ENCODE measurements at places on chromosomes 12 and 14.

DNA sequence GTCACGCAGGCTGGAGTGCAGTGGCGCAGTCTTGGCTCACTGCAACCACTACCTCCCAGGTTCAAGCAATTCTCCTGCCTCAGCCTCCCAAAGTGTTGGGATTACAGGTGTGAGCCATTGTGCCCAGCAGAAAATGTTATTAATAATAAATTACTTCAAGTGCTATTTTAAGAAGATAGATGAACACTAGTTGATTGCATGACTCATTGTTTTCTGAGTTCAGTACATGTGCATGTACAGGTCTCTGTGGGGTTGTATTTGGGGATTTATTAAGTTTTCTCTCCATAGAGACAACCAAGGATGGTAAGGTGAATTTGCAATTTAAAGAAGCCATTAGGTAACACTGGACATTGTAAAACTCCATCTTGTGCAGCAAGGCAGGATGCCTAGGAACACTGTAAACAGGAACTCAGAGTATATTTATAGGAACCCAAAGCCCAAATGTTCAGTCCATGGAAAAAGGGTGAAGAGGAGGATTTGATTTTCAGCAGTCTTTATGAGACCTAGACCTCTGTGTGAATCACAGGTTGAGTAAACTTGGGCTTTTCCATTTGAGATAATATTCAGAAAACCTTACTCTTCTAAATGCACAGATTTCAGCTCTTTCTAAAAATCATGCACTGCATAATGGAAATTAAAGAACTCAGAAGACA lies 49.3 kb upstream of the TMPO start:
- no peak for DNase-seq

DNA sequence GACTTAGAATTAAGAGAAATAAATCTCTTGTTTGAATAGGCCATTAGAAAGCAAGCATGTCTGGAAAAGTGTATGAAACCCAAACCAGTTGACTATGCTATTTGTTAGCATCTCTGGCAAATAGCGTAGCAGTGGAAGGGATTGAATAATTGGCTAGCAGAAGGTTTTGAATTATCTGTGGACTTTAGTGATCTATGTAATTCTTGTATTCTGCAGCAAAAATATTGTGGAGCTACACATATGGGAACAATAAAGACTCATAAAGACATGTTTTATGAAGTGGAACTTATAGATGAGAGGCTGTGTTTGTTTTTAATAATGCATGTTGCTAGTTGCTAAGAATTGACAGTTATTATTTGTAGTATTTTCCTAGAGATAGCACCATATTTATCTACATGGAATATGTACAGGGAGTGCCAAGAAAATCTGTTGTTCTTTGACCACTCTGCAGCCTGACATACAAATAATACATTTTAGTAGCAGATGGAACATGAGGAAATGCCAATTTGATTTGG lies 4.7 kb downstream of the SRGAP1 start:
- DNase-seq = no peak

DNA sequence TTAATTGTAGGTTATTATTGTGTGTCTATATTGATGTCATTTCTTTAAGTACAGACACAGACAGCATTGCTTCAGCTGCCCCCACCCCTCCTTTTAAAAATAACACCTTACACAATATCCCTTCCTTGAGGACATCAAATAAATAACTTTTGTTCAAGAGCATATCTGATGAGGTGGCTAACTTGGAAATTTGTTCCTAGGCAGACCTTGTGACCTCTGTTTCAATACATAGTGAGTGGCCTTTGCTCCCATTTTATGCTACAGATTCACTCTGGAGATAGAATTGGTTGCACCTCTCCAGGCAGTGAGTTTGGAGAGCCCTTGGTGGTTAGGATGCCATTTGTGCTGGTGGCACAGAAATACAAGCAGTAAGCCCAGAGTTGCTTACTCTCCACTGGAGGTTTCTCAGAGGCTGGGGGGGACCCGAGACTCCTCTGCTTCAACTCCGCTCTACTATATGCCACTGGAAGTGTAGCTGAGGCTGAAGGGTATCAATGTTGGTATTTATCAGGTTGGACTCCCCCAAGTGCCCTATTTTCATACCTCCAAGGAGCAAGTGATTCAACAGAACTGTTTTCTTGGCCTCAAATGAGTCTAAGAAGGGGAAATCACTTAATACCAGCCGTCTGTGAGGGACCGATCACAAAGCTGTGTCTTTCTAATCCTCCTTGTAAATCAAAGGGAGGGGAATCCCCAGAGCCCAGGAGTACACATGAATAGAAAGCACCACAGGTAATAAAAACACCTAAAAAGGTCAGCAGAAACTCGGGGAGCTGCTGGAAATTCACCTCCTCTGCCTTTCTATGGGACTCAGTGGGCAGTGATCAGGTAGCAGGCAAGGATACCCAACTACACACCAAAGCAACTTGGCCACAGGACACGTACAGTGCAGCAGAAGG lies 463.1 kb downstream of the RAD51B start:
- DNase-seq = no peak

GRCh38 chr12:53558631-53559030 lies 51.3 kb upstream of the NPFF start:
- DNase-seq = no peak

DNA sequence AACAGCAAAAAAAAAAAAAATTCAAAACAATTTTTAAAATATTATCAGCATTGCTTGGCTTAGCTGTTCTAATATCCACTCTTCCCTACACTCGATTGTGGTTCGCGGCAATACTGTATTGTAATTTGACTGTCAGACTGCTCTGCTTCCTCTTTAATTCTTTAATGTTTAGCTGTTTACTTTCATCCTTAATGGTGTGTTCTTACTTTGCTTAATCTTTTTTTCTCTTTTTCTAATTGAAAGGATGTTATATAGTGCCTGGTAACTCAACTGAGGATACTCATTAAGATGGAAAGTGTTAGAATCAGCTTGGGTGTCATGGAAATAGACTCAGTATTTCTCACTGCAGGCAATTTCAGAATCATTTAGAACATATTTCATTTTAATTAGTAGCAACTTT lies 2.0 kb downstream of the ANO4 start:
- no peak for DNase-seq

- DNase-seq = peak; percentile 15
Observed at GRCh38 chr14:77158882-77159255, 17.3 kb upstream of the ZDHHC22 start.

DNA sequence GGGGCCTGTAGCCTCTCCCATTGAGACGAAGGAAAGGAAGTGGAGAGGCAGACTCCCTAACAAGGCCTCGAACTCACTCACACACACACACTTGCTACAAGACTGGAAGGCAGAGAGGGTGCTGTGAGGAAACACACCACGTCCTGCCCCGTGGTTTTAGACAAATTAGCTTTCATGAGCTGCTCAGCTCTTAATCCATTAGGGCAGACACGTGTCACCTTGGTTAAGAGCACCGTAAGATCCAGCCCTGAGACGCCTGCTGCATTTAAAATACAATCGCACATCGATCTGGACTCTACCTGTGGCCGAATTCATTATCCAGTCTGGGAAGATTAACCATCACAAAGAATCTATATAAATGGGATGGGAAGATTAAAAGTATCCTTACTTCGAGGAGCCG lies 72.0 kb downstream of the RIMBP2 start:
- no peak for DNase-seq

- DNase-seq = no peak
Observed at GRCh38 chr14:79496701-79497100, 714.6 kb downstream of the DIO2 start.

GRCh38 chr14:40028991-40029390 lies 596.8 kb upstream of the FBXO33 start:
- DNase-seq = no peak

DNA sequence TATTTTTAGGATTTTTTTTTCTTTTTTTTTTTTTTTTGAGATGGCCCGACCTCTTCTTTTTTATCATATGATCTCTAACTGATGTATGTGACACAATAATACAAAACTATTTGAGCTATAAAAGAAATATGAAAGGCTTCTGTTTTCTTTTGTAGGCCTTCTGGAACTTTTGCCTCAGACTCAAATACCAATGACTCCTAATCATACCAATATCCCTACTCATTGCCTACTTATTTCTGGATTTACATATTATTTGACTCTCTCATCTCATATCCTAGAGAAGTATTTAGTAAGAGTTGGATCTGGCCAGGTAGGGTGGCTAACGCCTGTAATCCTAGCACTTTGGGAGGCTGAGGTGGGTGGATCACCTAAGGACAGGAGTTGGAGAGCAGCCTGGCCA lies 12.7 kb upstream of the WDR89 start:
- no peak for DNase-seq

DNA sequence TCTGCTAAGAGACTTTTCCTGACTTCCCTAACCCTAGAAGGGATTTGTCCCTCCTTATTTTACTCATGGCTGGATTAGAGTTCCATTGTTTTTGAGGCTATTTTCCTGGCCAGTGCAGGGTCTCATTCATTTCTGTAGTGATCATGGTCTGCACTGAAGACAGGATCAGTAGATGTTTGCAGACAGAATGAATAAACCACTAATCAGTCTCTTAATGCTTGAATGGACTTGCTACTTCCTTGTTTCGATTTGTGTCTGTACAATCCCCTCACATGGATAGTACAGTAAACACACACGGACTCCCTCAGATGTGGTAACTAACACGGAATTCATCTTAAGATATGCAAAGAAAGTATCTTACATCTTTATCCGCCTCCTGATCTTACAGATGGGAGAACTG lies 102.6 kb upstream of the PRB2 start:
- no peak for DNase-seq

DNA sequence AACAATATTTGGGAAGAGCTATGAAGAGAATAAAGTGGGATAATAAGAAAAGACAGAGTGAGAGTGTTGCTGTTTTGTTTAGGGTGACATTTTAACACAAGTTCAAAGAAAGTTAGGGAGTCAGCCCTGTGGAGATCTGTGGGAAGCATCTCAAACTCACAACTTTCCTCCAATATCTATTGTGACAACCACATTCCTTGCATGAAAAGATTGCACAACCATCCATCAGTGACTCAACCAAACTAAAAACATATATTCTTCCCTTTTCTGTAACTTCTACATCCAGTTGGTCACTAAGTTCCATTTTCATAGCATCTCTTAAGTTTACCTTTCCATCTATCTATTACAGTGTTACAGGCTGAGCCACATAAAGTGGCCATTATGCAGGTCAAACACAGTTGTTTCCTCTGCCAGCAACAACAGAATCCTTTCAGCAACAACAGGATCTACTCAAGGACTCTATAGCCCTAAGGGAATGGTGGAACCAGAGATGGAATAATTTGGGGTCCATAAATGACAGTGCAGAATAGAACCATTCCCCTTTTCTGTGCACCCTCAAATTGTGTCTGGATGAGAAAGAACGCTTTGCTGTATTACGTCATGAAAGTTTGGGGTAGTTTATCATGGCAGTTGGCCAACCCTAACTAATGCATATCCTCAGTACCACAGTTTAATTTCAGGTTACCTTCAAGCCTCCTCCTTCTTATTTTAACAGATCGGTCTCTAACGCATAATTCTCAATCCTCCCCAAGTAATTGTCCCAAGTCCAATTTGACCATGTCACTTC lies 118.8 kb downstream of the ST8SIA1 start:
- DNase-seq = no peak

DNA sequence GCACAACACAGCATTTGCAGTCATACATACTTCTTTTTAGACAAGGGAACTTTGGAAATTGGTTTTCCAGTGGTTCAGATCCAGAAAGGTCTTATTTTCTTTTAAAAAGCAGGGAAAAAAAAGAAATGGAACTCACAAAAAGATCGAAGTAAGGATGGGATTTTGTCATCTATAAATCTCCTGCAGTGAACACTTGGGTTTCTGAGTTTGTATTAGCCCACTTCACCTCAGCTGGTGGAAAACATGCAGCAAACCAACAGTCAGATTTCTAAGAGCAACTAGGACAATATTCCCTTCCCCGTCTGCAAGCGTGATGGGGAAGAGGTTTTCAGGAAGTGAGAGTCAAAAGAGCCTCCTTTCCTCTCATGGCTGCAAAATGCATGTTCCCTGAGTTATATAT lies 4.6 kb downstream of the MYF5 start:
- DNase-seq = no peak

- no peak for DNase-seq
Observed at GRCh38 chr12:47818467-47819137, 1.1 kb downstream of the HDAC7 start.

DNA sequence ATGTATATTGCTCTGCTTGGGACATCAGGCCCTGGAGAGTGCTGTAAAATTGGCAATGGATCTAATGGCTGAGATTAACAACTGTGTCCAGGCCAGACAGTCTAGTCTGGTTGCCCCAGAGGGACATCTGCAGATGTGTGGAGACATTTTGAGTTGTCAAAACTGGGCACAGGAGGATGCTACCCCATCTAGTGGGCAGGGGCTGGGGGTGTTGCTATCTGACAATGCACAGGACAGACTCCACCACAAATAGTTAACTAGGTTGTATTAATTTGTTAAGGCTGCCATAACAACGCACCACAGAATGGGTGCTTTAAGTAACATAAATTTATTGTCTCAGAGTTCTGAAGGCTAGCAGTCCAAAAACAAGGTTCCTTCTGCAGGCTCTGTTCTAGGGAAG lies 302.5 kb upstream of the AMIGO2 start:
- no peak for DNase-seq

DNA sequence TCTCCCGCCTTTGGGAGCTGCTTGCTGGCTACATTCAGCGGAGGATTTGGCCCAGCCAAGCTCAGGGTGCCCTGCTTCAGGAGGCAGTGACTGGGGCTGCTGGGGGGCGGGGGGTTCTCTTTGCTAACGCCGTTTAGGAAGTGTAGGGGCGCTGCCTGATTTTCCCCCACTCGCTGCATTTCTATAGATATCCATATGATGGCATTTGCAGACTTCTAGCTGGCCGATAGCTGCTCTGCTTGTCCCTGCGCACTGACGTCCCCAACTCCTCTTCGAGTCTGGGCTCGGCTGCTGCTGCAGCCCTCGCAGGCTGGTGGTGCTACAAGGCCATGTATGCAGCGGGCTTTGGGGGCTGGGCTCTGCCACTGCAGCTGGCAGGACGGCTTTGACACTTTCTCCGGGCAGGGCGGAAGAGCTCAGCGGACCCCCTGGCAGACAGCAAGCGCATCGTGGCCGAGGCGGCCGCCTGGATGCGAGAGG lies 3.1 kb downstream of the LRFN5 start:
- DNase-seq = peak; percentile 83

DNA sequence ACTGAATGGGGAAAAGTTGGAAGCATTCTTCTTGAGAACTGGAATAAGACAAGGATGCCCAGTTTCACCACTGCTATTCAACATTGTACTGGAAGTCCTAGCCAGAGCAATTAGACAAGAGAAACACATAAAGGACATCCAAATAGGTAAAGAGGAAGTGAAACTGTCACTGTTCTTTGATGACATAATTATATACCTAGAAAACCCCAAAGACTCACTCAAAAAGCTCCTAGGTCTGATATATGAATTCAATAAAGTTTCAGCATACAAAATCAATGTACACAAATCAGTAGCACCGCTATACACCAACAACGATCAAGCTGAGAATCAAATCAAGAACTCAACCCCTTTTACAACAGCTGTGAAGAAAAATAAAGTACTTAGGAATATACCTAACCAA lies 157.3 kb upstream of the DDHD1 start:
- DNase-seq = no peak

GRCh38 chr12:82673698-82674097 lies 13.0 kb upstream of the TMTC2 start:
- no peak for DNase-seq

- no peak for DNase-seq
Observed at GRCh38 chr12:112025808-112026375, 12.7 kb downstream of the ERP29 start.

- DNase-seq = no peak
Observed at GRCh38 chr12:16437281-16437816, 89.9 kb downstream of the MGST1 start.
